NCI-H524 (cell line): ENCODE measurements at places on chromosomes 1 and 21.

- DNase-seq: no peak
These were observed 2.2 kb downstream of the PIGV start for GRCh38 chr1:26789931-26790330.

DNA sequence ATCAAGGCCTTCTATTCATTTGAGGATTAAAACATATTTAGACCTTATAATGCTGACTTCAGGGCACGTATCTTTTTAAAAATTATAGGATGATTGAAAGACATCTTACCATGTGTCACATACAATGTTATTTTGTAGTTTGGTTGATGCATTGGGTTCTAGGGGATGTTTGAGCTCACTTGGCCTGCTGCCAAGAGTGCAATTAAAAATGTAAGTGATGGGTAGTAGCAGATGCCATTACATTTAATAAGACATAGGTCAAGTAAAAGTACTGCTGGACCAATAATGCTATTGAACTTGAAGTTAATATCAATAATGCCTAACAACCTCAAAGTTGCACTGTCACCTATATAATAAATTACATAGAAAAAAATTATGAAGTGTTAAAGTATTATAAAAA, 616.5 kb upstream of the RGS18 start:
- DNase-seq: no peak

- no peak for DNase-seq
These were observed 32.0 kb downstream of the VTCN1 start for GRCh38 chr1:117178756-117179155.

- DNase-seq: no peak
These were observed 2.2 kb upstream of the IL20 start for GRCh38 chr1:206863266-206863665.

DNA sequence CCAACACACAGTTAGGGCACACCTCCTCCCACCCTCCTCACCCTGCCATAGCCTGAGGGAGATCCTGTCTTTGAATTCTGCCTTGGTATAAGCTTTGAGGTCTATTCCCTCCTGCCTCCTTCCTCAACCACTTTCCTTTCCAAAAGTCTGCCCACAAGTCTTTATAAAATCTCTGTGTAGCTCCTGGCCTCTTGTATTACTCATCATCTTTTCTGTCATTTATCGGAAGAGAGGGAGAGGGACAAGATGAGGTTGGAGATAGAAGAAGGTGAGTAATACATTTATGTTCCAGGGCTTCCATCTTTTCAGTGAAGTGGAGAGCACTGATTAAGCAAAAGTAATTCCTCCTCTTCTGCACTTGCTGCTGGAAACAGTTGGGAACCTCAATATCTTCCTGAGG, 30.5 kb upstream of the EFCAB14 start:
- no peak for DNase-seq

- peak; percentile 91 for DNase-seq
These were observed 18.8 kb downstream of the IFI44 start for GRCh38 chr1:78668427-78668826.

GRCh38 chr1:86833461-86834215, 80.3 kb downstream of the SELENOF start:
- DNase-seq: peak; percentile 51

DNA sequence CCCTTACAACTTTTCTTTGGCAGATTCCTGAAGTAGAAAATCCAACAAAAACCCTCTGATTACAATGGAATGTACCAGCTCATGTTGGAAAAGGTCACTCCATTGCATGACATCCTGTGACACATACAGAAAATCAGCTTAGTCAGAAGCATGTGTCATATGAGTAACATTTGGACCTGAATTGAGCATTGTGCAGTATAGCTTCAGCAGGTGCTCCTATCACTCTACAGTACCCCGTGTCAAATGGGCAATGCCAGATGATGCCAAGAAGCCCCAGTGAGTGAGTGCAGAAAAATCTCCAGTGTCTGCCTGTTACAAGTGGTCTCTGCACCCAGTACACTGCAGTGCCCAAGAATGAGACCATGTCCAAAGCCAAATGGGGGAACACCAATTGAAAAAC, 129.7 kb upstream of the RUNX1 start:
- DNase-seq: no peak

GRCh38 chr1:41282679-41283317, 40.7 kb upstream of the SCMH1 start:
- peak; percentile 73 for DNase-seq

- DNase-seq: no peak
These were observed 114.3 kb downstream of the GDAP2 start for GRCh38 chr1:117814856-117815797.

DNA sequence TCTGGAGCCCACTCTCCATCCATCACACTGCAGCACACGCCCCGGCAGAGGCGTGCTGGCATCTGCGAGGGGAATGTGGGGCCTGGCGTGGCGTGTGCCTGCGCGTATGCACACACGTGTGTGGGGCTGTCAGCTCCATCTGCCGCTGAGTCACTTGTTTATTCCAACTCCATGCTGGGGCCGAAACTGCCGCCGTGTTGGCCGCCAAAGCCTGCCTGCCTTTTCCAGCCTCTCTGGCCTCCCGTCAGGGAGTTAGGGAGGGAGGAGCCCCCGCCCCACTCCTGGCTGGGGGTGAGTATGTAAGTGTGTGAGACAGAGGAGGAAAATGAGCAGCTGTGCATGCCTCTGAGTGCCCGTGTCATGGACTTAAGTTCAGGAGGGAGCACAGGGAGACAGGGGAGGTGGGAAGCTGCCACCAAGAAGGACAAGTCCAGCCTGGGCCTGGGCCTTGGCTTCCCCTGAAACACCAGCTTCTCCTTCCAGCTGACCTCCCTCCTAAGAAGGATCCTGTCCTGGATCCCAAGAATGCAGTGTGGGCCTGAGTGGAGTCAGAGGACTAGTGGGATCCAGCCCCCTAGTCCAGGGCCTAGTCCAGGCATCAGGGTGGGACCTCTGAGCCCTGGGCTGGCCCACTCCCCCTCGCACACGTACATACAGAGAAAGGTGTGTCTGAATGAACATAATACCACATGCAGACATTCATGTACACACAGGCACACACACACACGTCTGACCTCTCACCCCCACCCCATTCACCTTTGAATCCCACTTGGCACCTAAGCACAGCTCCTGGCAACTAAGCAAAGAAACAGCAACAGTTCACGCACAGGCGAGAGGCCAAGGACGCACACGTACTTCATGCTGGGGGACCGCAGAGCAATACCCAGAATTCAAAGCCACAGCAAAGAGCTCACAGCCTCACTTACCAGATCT, 24.7 kb downstream of the MEF2D start:
- DNase-seq: no peak

DNA sequence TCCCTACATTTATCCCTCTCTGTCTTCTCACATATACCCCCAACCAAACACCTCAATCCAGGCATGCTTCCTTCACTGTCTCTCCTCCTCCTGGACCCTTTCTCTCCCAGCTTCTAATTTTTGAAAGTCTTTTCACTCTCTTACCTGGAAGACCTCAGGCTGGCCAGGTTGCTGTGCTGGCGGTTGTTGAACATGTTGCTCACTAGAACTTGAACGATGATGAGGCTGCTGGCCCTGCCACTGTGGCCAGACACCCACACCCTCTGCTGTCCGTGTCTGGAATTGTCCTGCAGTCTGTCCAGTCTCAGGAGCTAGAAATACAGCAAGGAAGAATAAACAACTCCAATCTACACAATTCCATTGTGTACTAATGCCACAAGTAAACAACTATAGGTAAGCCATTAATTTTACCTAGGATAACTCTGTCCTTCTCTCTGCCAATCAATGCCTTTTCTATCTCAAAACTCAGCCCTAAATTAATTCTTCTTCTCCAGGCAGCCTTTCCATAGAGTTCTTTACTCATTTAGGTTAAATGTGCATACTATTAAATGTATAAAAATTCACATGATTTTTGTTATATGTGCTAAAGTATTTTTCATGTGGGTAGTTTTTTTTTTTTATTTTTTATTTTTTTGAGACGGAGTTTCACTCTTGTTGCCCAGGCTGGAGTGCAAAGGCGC, 5.1 kb upstream of the CTSK start:
- DNase-seq: peak; percentile 51

DNA sequence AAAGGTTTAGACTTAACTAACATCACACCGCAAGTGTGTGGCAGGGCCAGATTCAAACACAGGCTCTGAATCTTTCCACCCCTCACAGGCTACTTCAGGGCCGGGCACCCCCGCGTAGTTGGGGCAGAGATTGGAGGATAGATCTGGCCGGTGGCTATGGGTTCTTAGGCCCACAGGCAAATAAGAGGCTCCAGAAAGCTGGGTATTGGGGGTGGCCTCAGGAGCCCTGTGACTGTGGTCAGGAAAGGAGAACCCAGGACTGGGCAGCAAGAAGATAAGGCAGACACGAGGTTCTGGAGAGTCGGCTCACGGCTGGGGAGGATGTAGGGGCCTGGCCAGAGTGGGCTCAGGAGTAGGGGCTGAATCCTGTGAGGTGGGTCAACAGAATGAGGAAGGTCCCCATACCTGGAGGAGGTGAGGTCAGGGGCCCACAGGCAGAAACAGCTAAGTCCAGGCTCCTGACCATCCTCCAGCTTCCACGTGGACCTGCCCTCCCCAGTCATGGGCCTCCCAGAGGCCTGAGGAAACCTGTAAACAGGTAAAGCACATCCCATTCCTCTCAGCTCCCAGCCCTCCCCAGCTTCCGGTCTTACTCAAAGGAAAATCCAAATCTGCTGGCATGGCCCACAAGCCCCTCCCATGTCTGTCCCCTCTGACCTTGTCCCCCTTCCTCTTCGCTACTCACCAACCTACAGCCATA, 306.2 kb downstream of the MATN1 start:
- no peak for DNase-seq

- peak; percentile 74 for DNase-seq
These were observed 14.8 kb upstream of the PADI2 start for GRCh38 chr1:17134034-17134433.

- DNase-seq: no peak
These were observed 183.3 kb upstream of the ZP4 start for GRCh38 chr1:238073991-238074390.

DNA sequence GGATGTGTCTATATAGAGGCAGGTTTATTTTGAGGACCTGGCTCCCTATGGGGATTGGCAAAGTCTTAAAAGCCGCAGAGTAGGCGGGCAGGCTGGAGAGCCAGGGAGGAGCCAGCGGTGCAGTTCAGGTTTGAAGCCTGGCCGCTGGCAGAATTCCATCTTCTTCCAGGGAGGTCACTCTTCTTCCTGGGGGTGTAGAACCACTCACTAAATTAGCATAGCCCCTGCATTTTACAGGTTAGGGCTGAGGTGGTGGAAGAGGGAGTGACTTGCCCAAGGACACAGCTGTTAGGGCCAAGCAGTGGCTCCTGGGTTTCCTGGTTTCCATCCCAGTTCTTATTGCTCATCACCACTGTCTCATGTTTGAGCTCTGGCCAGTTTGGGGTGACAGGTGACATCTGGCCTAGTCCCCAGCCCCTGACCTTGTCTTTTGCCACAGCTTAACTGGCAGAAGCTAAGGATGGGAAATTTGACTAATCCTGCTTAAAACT, 1.4 kb downstream of the PINK1 start:
- DNase-seq: peak; percentile 24

DNA sequence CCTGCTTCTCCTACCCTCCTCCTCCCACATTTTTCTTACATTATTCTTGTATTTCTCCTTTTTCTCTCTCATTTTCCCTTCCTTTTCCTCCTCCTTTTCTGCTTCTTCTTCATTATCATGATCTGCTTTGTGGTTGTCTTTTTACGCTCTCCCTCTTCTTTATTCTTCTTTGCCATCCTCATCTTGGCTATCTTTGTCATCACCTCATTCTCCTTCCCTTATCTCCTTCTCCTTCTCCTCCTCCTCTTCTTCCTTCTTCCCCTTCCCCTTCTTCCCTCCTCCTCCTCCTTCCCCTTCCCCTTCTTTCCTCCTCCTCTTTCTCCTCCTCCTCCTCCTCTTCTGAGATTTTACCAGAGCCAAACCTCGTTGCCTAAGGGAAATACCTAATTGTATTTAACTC, 30.5 kb downstream of the RNF187 start:
- DNase-seq: no peak

DNA sequence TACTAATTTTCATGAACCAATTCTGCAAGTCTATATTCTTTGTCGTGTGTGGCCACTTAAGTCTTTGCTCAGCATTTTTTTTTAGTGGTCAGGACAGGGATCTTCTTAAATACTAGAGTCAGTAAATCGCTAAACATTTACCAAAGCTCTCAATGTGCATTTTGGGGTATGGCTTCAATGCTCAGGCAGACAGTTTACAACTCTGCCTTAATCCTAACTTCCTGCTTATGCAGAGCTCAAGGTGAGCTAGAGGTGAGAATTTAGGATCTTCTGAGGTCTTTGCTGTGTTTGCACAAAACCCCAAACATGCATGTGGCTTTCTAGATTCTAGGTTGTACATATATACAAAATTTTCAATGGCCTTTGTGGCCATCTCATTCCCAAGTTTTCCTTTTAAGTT, 153.0 kb downstream of the DNM3 start:
- no peak for DNase-seq
